ENCODE measurements at places on chromosomes 7 and 10.

GRCh38 chr10:63634488-63635065 is 113.4 kb downstream of the REEP3 start:
- no peak for DNase-seq

DNA sequence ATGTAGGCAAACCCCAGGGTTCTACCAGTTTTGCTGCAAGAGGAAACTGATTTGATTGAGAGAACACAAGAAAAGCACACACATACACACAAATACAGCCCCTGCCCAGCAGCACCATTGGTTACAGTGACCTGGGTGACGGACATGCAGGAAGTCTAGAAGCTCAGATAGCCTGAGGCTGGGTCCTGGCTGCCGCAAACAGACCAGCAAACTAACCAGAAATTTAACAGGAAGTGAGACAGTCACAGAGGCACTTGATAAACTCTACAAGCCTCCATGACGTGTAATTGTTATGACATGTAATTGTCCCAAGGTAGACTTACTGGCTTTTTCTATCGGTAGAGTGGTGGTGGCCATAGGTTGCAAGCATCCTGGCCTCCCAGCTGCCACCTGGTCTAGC is 58.9 kb downstream of the PRKAR2B start:
- DNase-seq = peak; percentile 2

DNA sequence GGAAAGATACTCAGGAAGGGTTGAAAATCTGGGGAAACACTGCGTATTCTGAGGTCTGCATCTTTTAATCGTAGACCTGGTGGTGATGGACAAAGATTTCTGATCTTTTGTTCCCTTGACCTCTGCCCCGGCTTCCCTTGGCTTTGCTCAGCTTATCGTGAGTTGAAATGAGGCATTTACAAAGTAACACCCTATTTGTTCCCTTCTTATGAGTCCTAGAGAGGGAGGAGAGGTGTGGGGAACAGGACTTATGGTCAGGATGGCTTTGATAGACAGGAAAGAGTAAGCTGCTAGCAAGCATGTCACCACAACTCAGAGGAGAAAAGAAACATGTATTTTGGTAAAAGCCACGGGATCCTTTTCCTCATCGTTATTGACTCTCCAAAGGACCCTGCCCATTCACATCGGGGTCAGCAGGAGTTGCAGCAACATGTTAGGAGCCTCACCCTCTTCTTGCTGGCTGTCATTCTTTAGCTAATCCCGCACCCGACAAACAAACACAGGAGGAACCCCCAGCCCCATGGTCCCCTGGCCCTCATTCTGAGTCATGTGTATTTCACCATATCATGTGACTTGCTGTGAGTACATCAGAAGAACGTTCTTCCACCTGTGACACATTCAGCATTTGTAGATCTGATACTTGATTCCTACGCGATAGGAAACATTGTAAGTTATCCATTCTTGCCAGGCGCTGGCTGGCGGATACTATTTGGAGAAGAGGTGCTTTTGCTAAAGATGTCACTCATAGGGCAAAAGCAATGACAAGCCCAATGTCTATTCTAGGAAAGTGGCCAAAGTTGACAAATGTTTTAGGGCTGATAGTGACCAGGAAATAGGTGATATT is 170.1 kb downstream of the RTKN2 start:
- no peak for DNase-seq

GRCh38 chr10:108956149-108956548 is 967.2 kb downstream of the XPNPEP1 start:
- DNase-seq = no peak

DNA sequence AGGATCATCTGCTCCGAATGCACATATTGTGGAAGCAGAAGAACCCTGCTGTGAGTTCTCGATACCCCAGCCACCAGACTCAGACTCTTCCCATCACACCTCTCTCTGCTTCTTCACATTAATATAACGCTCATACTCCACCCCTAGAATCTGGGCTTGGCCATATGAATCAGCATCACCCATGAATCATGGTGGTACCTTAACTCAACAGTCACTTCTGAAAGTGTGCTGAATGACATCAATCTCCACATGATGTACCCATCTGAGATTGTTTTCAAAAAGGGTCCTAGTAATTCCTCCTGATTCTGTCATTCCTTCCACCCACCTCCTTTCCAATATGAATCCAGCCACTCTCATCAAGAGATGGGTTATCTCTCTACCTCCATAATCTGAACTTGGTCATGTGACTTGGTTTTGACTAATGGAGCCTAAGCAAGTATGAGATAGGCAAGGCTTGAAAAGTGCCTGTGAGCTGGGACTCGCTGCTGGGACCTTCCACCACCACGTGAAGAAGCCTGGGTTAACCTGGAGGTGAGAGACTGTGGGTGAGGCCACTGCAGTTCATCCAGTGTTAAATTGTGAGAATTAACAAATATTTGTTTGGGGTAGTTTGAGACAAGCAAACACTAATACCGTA is 15.4 kb downstream of the YWHAG start:
- DNase-seq = peak; percentile 11

DNA sequence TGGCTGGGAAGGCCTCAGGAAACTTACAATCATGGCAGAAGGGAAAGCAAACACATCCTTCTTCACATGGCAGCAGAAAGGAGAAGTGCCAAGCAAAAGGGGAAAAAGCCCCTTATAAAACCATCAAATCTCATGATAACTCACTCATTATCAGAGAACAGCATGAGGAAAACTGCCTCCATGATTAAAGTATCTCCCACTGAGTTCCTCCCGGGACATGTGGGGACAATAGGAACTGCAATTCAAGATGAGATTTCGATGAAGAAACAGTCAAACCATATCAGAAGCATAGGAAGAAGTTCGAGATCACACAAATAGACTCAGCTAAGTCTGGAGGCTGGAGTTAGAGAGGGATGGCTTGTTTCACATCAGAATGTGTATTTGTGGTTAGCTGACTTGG is 869.4 kb upstream of the PHF14 start:
- no peak for DNase-seq

- no peak for DNase-seq
Measured at GRCh38 chr7:67620216-67620933, 623.7 kb downstream of the TYW1 start.

GRCh38 chr7:142460402-142461117 is 202.7 kb upstream of the PRSS58 start:
- no peak for DNase-seq

DNA sequence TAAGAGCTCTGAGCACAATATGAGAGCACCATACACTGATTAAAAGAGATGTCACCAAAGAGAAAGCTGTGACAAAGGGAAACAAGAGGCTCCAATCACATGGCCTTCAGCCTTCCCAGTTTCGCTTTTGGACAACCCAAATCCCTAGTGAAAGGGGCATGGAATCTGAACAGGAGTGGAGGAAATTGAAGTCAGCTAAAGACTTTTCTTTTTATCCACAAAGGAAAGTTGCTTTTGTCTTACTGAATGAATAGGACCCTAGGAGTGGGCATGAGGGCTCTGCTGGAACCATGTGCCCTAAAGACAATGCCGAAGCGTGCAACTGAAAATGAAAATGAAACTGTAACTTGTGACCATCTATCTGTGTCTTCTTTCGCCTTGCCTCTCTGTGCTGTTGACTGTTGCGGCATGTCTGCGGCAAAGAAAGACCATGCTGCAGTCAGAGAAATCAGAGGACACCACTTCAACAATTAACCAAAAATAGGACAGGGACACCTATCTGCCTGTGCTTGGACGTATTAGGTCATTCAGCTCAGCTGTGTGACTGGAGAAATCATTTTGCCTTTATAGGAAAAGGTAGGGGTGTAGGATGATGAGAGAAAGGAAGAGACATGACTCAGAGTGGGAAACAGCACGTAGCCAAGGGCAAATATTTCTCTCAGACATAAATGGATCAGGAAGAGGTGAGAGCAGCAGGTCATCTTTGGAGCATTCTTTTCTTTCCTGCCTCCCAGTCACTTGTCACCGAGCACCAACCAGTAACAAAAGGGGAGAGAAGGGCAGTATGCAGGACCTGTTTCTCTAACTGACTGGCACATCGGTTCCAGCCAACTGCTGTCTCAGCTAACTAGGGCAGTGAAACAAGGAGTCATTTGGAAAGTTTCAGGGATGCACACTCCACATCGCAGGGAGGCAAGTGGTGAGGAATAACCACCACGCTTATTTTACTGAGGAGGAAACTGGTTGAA is 12.3 kb downstream of the CAV2 start:
- peak; percentile 53 for DNase-seq

GRCh38 chr7:38600741-38601140 is 30.4 kb downstream of the AMPH start:
- no peak for DNase-seq

GRCh38 chr10:72272689-72273409 is 875 bp upstream of the DDIT4 start:
- no peak for DNase-seq

- DNase-seq = no peak
Measured at GRCh38 chr10:116356833-116357232, 32.6 kb downstream of the CCDC172 start.

DNA sequence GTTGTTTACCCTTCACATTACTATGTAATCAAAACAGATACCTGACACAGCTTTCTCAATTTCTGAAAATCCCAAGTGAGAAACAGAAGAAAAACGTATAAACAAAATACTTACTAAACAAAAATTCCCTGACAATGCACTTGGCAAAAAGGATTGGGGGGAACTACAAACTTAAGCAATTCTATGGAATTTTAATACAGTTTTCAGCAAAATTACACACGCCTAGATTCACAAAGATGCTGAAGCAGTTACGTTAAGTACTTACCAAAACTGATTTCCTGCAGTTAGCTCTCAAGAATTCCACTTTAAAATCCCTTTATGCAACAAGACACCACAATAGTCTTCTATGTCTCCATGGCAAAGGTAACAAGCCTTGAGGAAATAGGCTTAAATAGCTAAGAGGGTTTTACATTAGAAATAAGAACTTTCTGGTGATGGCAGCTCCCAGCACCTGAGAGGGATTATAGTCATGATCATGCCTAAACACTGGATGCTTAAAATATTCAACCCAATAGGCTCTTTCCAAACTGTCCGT is 10.8 kb downstream of the TOMM7 start:
- no peak for DNase-seq

- peak; percentile 63 for DNase-seq
Measured at GRCh38 chr7:105014693-105015389, 836 bp downstream of the KMT2E start.

GRCh38 chr10:47160261-47160908 is 139.6 kb upstream of the GDF10 start:
- no peak for DNase-seq

All from CD4-positive, alpha-beta T cell treated with Interleukin-2 at 100 ng/mL for 4 hours (primary cell).